NCI-H1930 (cell line): ENCODE measurements at places on chromosomes 2 and 18.

DNA sequence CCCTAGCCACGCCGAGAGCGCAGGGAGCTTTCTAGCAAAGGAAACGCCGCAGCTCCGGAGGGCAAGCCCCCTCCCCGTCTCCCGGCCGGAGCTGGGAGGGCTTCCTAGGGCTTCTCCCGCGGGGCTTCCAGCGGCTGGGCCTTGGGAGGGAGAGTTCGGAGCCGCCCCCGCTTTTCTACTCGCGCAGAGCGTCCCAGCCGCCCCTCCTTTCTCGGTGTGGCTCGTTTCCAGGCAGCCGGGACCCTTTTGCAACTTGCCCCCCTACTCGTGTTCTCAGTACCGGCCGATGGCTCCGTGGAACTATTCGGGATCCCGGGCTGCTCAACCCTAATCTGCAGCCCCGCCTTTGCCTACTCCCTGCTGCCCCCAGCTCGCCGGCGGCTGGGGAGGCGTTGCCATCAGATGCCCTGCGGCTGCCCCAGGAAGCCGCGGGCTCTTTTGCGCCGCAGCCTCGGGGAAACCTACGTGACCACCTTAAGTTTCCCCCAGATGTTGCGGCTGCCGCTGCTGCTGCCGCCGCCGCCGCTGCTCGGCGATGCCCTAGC, 1.5 kb upstream of the NR4A2 start:
- DNase-seq, result peak; percentile 18

- DNase-seq, result no peak
These were observed 6.8 kb upstream of the PCARE start for GRCh38 chr2:29080886-29081743.

DNA sequence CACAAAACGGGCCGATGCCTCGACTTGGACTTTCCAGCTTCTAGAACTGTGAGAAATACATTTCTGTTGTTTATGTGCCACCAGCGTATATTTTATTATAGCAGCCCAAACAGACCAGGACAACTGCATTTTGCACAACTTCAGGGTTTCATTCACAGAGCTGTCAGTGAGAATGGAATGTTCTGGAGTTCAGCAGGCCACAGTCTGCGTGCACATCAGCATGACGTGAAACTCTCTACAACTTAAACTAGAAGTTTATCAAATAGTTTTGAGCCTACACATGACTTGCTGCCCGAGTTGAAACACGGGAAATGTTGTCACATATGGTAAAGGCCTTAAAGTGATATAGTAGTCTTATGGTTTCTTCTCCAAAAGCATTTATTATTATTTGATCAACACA, 3.9 kb upstream of the TRIB2 start:
- DNase-seq, result no peak

DNA sequence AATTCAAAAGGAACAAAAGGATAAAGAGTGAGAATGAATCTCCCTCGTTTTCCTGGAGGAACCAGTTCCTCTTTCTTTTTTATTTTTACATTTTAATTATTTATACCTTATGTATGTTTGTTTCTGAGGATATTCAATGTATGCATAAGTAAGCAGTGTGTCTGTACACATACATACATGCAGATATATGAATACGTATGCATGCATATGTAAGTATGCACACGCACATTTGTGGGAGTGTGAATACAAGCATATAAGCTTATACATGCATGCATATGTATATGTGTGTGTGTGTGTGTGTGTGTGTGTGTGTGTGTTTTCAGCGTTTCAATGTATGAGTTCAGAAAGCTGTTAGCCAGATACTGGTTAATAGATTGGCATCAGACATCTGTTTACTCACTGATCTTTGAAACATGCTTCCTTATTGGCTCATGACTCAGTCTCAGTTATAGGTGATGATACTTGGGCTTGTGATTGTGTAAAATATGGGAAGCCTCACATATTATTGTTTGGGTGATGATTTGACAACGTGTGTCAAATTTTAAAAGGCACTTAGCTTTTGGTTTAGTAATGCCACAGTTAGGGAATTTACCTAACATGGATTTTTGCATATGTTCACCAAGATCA, 279.7 kb upstream of the TRIB2 start:
- DNase-seq, result no peak

GRCh38 chr2:204486805-204487204, 58.5 kb upstream of the PARD3B start:
- DNase-seq, result no peak

GRCh38 chr18:78849458-78849857, 130.2 kb upstream of the SALL3 start:
- DNase-seq, result no peak

DNA sequence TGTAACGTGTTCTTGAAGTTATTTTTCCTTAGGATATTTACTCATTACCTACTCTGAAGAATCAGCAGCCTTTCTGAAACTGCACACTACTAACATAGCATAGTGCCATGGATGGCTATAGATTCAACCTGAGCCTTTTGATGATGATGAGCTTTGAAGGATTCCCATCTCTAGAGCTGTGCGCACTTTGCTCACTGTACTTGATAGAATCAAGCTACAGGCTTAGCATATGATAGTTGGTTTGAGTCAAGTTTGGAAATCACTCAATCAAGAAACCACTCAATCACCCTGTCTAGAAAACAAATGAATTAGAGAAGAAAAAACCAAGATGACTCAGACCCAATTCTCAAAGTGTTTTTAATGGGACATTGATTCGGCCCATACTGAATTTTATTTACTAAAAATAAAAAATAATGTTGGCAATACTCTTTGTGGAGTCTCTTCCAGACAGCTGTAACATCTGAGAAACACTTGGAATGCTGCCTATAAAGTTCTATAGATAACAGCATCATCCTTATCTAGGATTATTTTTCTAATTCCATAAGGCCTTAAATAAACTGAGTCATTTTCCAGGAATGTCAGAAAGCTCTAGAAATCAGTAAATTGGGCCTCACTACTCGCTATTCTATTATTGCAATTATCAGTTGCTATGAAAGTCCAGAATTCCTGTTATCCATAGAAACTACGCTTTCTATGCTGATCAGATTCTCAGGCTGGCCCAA, 259.0 kb upstream of the ERBB4 start:
- no peak for DNase-seq

- DNase-seq, result no peak
These were observed 99.2 kb downstream of the RND3 start for GRCh38 chr2:150388289-150388625.

GRCh38 chr2:222248256-222248655, 50.5 kb downstream of the PAX3 start:
- no peak for DNase-seq

- no peak for DNase-seq
These were observed 65.4 kb downstream of the DOCK10 start for GRCh38 chr2:224976629-224977525.

GRCh38 chr2:55887901-55888624, 35.5 kb downstream of the EFEMP1 start:
- no peak for DNase-seq

- DNase-seq, result no peak
These were observed 7.1 kb upstream of the BAZ2B start for GRCh38 chr2:159623436-159623835.

GRCh38 chr18:55088000-55088401, 128.7 kb upstream of the CCDC68 start:
- no peak for DNase-seq
